ENCODE measurements at places on chromosomes 12 and 14. TPM values are rescaled to one million over a fixed set of nuclear protein-coding genes. Genes with fewer than 3 reads are reported as not detected.

- no peak for DNase-seq
Measured at GRCh38 chr12:67832155-67832554, 157.1 kb upstream of the IFNG-AS1 start.

DNA sequence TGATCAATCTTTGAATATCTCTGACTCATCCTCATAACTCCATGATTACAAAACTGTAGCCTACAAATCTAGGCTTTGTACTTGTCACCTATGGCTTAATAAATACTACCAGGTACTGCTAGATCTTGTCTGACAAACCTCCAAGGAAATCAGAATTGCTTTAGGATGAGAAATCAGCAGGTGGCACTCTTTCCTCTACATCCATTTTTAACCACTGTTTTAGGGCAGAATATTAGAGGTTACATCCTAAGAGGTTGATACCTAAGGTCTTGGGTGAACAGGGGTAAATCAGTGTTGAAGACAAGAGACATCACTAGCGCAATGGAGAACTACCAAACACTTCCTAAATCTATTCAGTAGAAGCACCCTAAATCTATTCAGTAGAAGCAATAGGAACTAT is 63.1 kb upstream of the SOX5 start:
- no peak for DNase-seq

GRCh38 chr12:49501895-49502294 is 36.9 kb upstream of the KCNH3 start:
- DNase-seq, result no peak

- DNase-seq, result no peak
Measured at GRCh38 chr12:66662179-66662578, 16.7 kb downstream of the GRIP1 start.

DNA sequence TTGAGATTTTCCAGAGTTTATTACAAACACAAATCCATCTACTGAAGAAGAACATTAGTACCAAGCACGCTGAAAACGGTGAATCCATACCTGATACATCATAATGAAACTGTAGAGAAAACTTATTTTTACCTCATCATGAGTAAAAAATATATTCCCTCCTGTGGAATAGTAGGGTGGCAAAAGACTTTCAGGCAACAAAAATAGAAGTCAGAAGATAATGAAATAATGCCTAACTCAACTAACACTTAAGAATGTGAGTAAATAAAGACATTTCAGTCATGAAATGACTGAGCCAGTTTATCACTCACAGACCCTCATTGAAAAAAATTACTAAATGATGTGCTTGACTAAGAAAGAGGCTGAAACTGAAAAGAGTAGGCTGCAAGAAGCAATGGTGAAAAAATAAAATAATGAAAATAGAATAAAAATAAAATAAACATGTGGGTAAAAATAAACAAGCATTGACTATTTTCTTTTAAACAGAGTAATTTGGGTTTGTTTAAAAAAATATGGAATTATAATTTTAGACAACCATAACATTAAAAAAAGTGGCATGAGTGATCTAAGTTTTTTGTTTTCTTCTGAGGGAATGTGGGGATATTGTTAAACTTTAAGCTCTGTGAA is 148.6 kb downstream of the ASCL1 start:
- DNase-seq, result no peak

- DNase-seq, result no peak
Measured at GRCh38 chr12:122001466-122002209, 20.0 kb upstream of the BCL7A start.

DNA sequence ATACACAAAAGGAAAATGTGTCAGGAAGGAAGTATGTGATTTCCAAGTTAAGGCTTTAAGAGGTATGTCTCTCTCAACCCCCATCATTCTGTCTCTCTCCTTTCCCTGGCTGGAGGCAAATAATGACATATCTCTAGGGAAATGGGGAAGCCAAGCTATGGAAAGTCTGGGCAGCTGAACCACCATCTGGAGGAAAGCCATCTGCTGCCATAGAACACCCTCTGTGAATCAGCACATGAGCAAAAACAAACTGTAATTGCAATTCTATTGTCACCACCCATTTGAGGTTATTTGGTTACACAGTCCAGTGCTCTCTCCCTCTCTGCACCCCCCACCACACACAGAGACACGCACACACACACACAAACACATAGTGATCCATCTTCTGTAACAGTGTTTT is 766.2 kb downstream of the FLRT2 start:
- no peak for DNase-seq

- no peak for DNase-seq
Measured at GRCh38 chr12:15581006-15581405, 208.2 kb downstream of the EPS8 start.

The SNAPC1 gene
- total RNA-seq, result 11.2 TPM

The INSM2 gene
- not detected for total RNA-seq

The CABP1 gene
- total RNA-seq, result 0.90 TPM

The TEX52 gene
- total RNA-seq, result not detected

The CBLN3 gene
- total RNA-seq, result 11.6 TPM
